Fibroblast of upper back skin (primary cell): ENCODE measurements at places on chromosomes 2 and 18.

- peak; percentile 83 for DNase-seq
These were observed 100.7 kb upstream of the CCDC195 start for GRCh38 chr2:224816816-224817215.

GRCh38 chr18:37332628-37333420 is 232.8 kb downstream of the CELF4 start:
- DNase-seq = no peak

DNA sequence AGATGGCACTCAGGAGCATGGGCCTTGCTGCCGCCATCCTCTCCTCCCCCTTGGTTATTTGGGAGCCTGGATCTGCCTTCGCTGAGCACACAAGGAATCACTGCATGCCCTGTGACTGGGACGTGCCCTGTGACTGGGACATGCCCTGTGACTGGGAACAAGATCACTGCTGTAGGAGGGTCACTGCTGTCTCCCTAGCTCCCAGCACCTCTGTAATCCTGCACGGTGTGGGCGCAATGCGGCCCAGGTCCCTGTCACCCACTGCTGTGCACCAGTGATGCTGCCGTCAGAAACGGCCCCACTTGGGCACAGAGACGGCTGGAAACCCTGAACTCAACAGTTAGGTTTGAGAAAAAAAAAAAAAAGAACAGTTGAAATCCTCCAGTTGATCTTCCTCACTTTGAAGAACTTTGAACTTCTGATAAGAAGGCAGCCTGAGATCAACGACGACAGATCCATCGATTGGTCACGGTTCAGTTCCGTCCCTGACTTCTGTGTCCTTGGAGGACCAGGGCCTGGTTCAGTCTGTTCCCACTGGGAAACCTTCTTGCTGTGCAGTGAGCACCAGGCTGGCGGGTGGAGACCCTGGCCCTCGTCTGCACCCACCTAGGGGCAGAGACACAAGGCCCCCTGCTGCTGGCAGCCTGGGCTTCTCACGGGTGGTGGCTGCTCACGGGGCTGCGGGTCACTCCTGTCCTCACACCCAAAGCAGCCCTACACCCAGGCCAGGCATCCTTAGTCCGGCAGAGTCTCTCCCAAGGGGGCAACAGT is 125.9 kb downstream of the PXDN start:
- DNase-seq = no peak

- DNase-seq = no peak
These were observed 5.9 kb upstream of the TMSB10 start for GRCh38 chr2:84899304-84900204.

- DNase-seq = peak; percentile 69
These were observed 4.2 kb upstream of the POU3F3 start for GRCh38 chr2:104849618-104850141.

GRCh38 chr2:181117206-181117925 is 137.0 kb downstream of the UBE2E3 start:
- no peak for DNase-seq

DNA sequence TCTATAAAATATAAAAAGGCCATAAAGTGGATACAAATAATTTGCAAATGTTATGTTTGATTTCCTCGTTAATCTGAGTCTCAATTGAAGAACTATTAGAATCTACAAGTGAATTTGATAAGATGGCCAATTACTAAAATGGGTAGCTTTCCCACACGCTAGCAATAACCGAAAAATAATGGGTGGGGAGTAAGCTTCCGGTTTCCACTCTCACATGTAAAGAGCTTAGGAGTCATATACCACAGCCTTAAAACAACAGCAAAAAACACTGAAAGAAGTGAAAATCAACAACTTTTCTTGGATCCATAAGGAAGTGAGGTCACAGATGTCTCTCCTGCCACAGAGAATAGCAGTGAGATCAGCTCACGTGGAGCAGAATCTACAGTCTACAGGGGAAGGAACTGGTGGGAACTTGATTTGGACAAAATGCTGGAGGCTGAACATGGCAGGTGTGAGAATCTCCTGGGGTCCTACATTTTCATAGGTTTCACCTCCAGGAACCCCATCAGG is 18.6 kb downstream of the THAP4 start:
- DNase-seq = no peak

- no peak for DNase-seq
These were observed 138.6 kb downstream of the GLI2 start for GRCh38 chr2:120873958-120874887.

- DNase-seq = peak; percentile 57
These were observed 19.6 kb upstream of the RPIA start for GRCh38 chr2:88671786-88672427.

DNA sequence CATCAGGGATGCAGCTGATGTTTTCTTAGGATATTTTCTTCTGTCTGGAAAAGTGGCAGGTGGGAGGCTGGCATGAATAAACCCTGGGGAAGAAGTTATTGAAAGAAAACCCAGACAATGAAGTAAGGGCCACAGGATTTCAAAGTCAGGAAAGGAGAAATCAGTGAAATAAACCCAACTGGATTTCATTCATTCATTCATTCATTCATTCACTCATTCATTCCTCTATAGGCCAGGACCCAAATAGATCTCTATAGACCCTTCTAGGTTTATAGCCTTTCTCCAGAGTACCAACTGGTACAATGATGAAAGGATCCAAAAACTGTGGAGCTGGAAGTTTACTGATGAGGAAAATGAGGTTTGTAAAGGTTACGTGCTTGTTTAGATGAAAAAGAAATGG is 67.3 kb upstream of the DNMT3A start:
- no peak for DNase-seq

- DNase-seq = no peak
These were observed 85.6 kb upstream of the HAAO start for GRCh38 chr2:42877936-42878335.

DNA sequence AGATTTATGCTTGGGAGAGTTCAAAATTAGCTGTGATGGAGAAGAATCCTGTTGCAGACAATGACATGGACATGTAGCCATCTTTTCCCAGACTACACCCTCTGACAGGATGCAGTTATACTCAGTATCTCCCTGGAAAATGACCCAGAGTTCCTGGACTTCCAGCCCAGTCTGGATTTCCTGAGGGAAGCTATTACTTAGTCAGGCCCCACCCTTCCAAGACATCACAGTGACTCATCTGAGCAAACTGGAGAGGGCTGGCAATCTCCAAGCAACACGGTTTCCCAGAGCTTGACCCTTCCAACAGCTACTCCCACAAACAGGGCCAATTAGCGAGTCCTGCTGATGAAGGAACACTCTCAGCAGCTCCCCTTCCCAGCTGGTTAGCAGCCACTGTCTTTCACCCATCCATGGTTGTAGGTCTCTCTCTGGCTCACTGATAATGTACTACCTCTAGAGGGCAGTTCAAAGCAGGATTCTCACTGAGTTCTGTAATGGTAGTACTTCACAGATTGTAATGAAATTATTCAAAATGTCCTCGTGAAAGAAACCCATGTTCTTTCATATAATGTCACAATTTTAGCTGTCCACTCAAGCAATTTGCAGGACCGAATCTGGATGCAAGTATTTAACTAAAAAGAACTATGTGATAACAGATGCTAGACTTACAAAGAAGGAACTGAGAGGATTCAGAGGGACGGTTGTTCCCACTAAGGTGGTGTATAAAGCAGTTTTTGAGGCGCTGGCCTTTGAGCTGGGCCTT is 110.2 kb downstream of the MDH1 start:
- DNase-seq = peak; percentile 88

DNA sequence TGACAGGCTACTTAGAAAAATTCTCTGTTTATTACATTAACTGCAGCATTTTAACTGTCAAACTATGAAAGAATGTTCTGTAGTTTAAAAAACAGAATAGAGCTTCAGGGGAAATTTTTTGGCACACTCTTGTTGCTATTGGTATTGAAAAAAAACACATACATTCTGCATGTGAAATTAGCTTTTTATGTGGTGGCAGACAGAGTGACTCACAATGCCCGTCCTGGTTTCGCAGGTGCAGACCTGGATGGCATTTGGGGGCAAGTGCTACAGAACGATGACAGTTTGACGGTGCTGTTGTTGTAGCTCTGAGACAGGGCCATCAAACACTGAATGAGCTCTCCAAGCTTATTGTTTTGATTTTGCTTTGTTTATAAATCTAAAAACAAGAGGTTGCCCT is 105.0 kb upstream of the MAP3K20 start:
- DNase-seq = no peak

DNA sequence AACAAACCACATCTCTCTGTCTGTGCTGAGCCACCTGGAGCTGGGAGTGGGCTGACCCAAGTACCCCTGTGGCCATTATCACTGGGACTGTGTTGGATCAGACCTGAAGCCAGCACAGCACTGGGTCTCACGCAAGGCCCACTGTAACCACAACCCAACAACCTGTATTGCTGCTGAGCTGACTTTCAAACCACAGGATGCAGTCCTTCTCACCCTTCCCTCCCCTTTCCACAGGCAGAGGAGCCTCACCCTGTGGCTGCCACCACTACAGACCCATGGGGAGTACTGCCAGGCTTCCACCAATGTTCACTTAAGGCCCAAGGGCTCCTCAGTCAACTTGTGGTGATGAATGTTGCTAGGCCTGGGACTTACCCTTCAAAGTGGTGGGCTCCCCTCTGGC is 135.7 kb downstream of the DIS3L2 start:
- no peak for DNase-seq

- no peak for DNase-seq
These were observed 7.7 kb downstream of the APLF start for GRCh38 chr2:68475110-68475509.

DNA sequence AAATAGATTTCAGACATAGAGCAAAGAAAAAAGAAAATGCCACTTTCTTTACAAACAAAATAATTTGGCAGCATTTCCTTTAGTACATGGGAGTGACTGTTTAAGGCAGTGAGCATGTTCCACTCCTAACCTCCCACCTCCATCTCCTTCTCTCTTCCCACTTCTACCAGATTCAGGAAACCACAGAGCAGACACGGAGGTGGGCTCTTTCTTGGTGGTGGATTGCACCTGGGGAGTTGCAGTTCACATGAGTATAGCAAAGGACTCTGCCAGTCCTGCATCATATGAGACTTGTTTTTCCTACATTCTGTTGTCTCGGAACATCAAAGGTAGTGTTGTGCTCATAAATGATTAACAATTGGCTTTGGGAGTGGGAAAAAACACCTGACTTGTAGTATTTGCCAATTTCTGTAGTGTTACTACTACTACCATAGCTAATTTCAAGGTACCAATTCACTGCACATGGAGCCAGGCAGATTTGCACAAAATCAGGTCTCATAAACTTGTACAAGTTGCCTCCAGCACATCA is 137.2 kb downstream of the SPP2 start:
- DNase-seq = no peak

- peak; percentile 55 for DNase-seq
These were observed 256.7 kb downstream of the HDAC4 start for GRCh38 chr2:239143858-239144712.

GRCh38 chr2:200649724-200650123 is 63.9 kb downstream of the AOX1 start:
- DNase-seq = no peak

DNA sequence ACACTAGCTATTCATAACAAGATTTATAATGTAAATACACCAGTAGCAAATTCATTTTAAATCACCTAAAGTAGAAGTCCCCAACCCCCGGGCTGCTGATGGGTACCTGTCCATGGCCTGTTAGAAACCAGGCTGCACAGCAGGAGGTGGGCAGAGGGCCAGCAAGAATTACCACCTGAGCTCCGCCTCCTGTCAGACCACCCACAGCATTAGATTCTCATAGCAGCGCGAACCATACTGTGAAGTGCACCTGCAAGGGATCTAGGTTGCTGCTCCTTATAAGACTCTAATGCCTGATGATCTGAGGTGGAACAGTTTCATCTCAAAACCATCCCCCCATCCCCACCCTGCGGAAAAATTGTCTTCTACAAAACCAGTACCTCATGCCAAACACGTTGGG is 71.3 kb downstream of the KANSL1L start:
- DNase-seq = no peak
